ENCODE measurements at places on chromosomes 4 and X. TPM values are rescaled to one million over a fixed set of nuclear protein-coding genes. Genes with fewer than 3 reads are reported as not detected.

Gene PRKG2
- total RNA-seq = not detected

Gene ZXDA
- total RNA-seq = 18.3 TPM

Gene APLN
- 213 TPM for total RNA-seq

Gene DKK2
- 0.13 TPM for total RNA-seq

Gene INTS6L
- total RNA-seq = 3.0 TPM

Gene MXRA5
- total RNA-seq = under 0.01 TPM

Gene KIAA1210
- total RNA-seq = not detected

Gene SLIT2
- 1.3 TPM for total RNA-seq

Gene FAM47A
- total RNA-seq = not detected

Gene REELD1
- not detected for total RNA-seq

All from bladder microvascular endothelial cell (primary cell).